ENCODE measurements at places on chromosomes 1 and 21.

DNA sequence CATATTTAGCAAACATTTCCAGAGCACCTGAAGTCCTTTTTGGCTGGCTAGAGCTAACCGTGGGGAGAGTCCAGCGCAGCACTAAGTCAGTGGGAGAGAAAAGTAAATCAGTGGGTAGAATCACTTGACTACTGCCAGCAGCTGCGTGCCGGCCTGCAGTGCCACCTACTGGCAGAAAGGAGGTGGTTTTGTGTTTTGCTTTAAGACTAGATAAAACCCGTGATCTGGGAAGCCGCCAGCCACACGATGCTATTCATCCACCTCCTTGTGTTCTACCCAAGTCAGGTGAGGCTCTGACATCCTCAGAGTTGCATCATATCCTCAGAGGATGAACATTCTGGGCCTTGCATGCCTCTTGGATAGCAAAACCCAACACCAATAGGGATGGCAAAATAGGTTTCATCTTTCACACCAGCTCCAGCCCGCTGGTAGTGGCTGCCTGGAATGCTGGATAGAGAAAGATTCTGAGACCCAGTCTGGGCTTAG is 14.1 kb upstream of the HEYL start:
- peak; percentile 79 for ATAC-seq

- ATAC-seq: no peak
Measured at GRCh38 chr1:55877437-55878232, 662.5 kb upstream of the USP24 start.

DNA sequence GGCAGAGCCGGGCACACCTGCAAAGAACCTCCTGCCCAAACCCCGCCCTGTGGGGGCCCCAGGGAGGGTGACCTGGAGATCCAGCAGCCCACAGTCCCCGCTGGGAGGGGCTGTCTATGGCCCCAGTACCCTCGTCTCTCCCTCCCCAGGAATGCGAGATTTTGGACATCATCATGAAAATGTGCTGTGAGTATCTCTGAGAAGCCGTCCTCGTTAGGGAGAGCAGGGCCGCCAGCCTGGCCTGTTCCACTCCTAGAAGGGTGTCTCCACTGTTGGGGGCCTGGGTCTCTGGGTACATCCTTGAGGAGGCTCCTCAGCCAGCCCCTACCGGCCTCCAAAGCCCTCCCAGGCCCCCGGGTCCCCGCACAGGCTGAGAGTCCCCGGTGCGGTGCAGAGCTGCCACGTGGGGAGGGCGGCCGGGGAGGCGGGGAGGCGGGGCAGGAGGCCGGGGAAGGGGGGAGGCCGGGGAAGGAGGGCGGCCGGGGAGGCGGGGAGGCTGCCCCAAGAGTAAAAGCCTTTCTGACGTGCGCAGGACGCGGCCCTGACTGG is 18.7 kb downstream of the COL6A1 start:
- ATAC-seq: no peak

DNA sequence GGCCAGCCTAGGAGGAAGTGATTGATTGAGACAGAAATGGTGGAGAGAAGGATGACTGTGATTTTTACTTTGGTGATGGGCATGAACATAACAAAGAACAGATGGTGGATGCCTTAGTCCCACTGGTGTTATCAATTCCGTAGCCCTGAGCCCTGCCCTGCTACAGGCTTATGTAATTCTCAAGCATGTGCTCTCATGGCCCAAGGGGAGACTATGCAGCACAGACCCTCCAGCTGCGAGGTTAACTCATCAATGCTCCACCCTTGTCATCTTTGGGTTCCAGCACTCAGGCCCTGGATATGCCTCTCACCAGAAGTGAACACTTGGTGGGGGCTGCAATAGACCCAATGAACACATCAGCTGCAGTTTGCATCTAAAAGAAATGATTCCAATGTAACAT is 62.7 kb upstream of the LRRC8D start:
- ATAC-seq: no peak

DNA sequence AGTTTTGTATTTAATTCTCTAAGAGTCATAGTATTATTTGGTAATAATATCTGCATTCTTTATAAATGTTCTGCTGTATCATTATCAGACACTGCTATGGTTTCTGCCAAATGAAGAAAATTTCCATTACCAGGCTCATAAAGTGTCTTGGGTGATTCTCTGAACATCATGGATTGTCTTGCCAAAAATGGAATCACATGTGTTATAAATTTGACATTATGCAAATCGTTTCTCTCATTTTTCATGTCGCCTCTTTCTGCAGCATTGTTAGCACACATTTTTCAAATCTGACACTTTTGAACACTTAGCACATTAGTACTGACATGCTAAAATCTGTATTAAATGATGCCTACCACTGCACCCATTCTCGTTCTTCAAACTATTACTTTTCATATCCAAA is 74.2 kb upstream of the NEK7 start:
- no peak for ATAC-seq

- no peak for ATAC-seq
Measured at GRCh38 chr1:3097231-3097630, 28.2 kb downstream of the PRDM16 start.

DNA sequence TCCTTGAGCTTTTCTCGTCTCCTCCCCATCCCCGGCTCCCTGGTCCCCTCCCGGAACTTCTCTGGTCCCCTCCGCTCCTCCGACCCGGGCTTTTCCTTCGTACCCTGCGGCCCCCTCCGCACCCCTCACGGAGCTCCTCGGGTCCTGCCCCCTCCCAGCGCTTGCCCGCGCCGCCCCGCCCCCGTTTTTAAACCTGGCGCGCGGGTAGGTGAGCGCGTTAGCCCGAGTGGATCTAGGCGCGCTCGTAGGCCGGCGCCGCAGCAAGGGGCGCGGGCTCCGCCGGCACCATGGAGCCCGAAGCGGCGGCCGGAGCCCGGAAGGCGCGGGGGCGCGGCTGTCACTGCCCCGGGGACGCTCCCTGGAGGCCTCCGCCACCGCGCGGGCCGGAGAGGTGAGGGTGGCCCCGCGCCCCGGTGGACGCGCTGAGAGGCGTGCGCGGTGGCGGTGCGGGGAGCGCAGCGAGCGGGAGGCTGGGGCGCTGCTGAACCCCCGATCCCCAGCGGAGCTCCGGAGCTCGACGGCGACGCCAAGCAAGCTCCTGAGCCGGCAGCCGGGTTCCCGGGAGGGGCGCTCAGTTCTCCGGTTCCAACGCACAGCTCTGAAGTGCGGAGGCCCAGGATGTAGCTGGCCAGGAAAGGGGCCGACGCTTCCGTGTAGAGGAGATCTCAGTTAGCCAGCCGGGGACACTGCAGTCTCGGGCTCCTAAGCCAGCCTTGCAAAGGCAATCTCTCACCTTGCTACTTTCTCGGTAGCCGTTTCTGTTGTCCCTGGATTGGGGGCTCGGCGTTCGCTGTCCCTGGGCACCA is at the start of gene RIPPLY3:
TSS of gene RIPPLY3 (plus strand) at position 217 of the 806 bp plus-strand sequence. CDS start at position 288, 71 bp downstream.
- ATAC-seq: peak; percentile 28

DNA sequence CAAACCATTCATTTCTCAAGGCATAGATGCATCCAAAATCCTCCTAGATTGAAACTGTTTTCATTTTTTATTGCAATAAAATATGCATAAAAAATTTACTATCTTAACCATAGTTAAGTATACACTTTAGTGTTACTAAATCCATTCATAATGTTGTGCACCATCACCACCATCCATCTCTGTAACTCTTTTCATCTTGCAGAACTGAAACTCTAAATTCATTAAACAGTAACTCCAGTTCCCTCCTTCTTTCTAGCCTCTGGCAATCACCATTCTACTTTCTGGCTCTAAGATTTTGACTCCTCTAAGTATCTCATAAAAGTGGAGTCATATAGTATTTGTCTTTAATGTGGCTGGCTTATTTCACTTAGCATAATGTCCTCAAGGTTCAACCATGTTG is 236.8 kb downstream of the SMYD3 start:
- ATAC-seq: no peak

GRCh38 chr1:20723537-20724363 is 5.9 kb upstream of the KIF17 start:
- ATAC-seq: no peak

- no peak for ATAC-seq
Measured at GRCh38 chr21:34991366-34991957, 57.6 kb downstream of the RUNX1 start.

DNA sequence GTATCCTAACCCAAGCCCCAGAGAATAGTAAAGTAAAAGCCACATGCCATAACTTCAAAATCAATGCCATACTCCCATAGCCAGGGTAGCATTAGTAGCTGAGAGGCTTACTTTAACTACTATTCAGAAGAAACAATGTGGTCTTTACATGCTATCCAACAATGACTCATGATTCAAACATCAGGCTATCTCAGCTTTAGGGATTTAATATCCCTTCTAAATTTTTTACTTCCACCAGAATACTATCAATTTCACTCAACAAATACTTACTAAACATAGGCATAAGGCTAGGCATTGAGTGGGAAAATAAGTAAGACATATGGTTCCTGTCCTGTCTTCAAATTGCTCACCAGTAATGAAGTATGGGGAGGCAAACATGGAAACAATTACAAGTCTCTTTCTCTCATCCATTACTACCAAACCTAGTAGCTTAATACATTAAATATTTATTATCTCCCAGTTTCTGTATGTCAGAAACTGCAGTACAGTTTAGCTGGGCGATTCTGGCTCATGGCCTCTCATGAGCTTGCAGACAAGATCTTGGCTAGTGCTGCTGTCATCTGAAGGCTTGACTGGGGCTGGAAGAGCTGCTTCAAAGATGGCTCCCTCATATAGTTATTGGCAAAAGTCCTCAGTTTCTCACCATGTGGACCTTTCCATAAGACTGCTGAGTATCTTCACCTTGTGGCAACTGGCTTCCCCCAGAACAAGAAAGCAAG is 30.7 kb downstream of the EVI5 start:
- ATAC-seq: peak; percentile 93

Measured in SK-N-SH treated with all-trans-retinoic acid at 6 μM for 48 hours (cell line).